ENCODE measurements at places on chromosomes 2 and 18. TPM values are rescaled to one million over a fixed set of nuclear protein-coding genes. Genes with fewer than 3 reads are reported as not detected.

GKN1 gene
- not detected for total RNA-seq

SMYD1 gene
- total RNA-seq: not detected

VWA3B gene
- total RNA-seq: not detected

DSG1 gene
- not detected for total RNA-seq

RAB11FIP5 gene
- total RNA-seq: 7.4 TPM

DNMT3A gene
- total RNA-seq: 53.0 TPM
